ENCODE measurements at places on chromosomes 2 and 18.

DNA sequence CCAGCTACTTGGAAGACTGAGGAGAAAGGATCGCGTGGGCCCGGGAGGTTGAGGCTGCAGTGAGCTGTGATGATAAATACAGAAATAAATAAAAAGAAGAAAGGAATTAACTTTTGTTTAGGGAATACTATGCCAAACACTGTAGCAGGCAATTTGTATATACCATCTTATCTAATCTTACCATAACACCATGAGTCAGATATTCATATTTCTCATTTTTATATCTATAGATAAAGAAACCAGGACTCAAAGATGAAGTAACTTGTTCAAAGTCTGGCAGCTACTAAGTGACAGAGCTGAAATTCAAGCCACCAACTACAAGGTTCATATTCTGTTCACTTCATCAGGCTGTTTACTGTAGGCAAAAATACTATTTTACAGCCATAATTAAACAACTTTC lies 119.2 kb upstream of the SLC39A10 start:
- ATAC-seq = no peak

DNA sequence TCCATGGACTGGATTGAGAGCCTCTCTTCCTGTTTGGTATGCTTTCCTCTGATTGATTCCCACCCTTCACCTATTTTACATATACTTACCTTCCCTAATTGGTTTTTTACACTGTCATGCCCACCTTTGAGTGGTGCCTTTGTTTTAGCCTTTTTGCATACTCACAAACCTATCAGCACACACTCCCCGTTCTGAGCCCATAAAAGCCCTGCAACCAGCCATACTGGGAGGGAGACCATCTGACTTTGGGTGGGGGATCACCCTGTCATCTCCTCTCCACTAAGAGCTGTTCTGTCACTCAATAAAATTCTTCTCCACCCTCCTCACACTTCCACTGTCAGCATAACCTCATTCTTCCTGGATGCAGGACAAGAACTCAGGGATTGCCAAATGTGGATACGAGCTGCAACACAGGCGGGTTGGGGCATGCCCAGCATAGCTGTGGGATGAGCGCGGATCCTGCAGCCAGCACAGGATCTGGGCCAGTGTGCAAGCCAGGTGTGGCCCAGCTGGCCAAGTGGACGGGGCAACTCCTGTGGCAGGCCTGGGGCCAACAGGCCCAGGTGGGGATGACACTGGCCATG lies 9.4 kb upstream of the MOB1A start:
- no peak for ATAC-seq

- ATAC-seq = no peak
Observed at GRCh38 chr18:78543201-78543725, 436.4 kb upstream of the SALL3 start.

GRCh38 chr2:218569661-218570500 lies 1.2 kb downstream of the CNOT9 start:
- no peak for ATAC-seq

GRCh38 chr18:55997151-55997561 lies 409.2 kb upstream of the TCF4 start:
- ATAC-seq = no peak

DNA sequence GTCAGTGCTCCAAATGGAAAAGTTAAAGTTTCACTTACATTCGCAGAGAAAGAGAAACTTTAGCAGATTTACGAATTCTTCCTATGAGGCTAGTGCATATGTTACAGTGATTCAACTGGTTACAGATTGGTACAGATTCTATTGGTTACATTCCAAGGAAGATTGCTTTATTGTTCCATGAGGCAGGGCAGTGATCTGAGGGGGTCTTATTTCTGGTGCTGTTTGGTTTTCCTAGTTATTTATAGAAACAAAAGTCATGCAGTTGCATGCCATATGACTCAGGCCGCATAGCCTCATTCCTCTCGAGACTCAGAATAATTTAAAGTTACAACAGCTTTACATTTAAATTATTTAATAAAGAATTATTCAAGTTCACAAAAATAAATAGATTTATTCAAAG lies 385.4 kb upstream of the SYT4 start:
- ATAC-seq = no peak
